ENCODE measurements at places on chromosomes 2 and 18. TPM values are rescaled to one million over a fixed set of nuclear protein-coding genes. Genes with fewer than 3 reads are reported as not detected.

GRCh38 chr18:76662626-76663025, 159.7 kb upstream of the ZNF236 start:
- DNase-seq: peak; percentile 19

GRCh38 chr2:157856187-157856515, 20.0 kb downstream of the ACVR1 start:
- DNase-seq: no peak

DNA sequence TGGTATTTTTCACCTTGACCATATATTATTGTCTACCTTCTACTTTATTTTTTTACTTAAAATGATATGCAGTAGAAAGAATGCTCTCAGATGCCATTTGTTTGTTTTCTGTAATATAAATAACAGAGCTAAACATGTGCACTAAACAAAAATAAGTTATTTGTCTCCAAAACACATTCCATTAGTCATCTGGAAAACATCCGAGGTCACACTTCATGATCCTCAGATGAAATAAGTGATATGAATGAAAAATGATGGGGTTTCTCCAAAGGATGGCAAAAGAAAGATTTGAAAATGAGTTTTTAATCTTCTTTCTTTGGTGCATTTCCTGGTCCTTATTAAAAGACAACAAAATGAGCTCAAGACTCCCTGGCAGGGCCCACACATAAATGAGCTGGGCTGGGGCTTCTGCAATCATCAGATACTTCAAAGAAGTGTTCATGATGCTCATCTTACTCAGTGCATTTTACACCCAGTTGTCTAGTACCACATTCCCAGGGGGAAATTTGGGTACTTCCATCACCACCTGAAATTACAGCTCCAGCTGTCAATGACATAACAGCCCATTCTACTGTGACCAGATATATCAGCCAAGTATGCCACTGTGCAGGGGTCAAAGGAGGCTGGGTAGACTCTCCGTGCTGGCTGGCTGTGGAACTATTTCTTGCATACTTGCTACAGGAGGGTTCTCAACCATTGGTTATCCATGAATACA, 283.5 kb downstream of the PID1 start:
- no peak for DNase-seq

DNA sequence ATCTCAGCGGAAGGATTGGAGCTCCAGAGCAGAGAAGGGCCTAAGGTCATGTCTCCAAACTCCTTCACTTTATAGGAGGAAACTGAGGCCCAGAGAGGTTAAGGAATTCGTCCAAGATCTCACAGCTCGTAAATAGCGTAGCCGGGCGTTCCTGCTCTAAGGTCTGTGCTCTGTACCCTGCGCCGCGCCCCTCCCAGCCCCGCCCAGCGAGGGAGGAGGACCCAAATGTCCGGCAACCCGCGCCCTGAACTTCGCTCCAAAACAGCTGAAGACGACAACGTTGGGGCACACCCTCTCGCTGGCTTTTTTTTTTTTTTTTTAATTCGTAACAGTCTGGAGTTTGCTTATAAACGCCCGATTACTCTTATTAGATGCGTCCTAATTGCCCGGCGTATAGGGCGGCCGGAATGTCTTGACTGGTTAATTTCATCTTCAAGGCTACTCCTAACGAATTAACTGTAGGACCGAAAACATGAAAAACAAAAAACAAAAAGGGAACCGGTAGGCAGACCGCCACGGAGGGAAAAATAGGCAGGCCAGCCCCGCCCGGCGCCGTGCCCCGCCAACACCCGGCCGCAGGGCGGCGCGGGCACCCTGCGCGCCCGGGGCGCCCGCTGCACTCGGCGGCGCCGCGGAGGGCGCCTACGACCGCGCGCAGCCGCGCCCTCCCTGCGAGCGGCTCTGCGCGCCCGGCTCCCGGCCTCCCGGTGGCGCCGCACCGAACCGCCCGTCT, 928 bp upstream of the FOSL2 start:
- DNase-seq: peak; percentile 97

- no peak for DNase-seq
Measured at GRCh38 chr2:186535861-186536260, 49.8 kb downstream of the ZC3H15 start.

- DNase-seq: no peak
Measured at GRCh38 chr2:75290600-75291150, 91.4 kb upstream of the TACR1 start.

DNA sequence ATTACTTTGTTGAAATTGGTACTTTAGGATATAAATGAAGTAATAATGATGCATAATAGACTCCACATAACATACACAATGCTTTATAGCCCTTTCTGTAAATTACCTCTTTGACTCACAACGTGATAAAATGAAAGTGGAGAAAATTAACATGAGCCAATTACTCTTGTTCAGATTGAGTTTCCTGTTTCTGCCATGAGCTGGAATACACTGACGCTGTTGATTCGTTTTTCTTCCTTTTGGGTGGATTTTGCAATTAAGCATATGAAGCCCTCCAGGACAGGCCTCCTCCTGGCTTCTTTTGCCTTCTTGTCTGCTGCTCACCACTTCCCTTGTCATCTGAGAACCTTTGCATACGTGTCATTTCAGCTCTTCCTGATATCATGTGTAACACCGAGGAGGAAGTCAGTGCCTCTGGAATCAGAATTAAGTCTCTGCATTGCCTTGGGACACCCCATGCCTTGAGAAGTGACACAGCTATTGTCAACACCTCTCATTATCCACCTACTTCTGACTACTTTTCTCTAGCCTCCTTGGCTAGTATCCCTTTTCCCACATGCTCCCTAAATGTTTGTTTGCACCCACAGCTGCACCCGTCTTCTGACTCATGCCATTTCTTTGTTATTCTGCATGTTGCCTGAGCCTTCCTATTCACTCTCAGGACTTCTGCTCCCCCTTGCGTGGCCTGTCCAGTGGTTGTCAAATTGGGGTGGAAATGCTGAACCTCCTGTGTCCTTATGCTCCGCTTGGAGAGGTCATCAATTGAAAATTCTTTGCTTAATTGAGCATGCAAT, 134.1 kb downstream of the FMNL2 start:
- no peak for DNase-seq

- DNase-seq: peak; percentile 87
Measured at GRCh38 chr2:8679827-8680731, 1.8 kb upstream of the ID2 start.

DNA sequence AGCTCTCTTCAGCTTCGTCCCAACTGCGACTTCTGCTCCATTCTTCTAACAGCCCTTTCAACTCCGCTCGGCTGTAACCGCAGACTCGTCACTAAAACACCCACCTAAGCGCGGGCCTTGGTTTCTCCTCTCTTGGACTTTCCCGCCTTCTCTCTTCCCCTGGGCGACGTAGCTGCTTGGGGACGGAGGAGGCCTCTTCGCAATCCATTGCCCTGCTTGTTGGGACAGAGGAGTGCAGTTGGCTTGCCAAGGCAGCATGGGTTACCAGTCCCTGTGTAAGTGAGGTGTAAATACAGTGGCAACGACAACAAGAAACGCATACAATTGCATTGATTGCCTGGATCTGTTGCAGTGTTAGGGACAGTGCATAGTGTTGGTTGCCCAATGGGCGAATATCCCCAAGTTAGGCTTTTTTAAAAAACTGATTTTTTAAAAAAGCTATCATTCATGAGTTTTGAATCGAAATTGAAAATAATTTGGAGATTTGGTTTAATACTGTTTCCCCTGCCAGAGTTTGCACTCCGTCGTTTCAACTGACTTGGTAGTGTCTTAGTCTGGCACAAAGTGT, 484 bp upstream of the DARS1 start:
- DNase-seq: no peak

GRCh38 chr2:12684471-12684936, 32.2 kb upstream of the TRIB2 start:
- no peak for DNase-seq

- DNase-seq: no peak
Measured at GRCh38 chr2:12549641-12550040, 167.1 kb upstream of the TRIB2 start.

- no peak for DNase-seq
Measured at GRCh38 chr2:206915121-206915520, 24.2 kb upstream of the CPO start.

DNA sequence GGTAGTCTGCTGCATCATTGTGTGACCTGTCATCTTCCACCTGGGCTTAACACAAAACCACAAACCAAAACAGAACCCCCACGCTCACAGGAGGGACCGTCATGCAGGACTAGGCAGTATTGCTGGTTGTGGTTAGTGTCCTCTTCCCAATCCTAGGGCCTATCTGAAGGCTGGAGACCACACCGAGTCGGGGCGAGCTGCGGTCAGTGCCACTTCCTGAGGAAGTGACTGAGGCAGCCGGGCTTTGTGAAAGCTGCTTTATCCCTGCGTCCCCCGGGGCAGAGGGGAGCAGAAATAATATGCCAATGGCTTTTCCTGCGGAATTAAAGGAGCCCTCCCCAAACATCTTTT, 22.9 kb downstream of the ZNF532 start:
- peak; percentile 56 for DNase-seq

DNA sequence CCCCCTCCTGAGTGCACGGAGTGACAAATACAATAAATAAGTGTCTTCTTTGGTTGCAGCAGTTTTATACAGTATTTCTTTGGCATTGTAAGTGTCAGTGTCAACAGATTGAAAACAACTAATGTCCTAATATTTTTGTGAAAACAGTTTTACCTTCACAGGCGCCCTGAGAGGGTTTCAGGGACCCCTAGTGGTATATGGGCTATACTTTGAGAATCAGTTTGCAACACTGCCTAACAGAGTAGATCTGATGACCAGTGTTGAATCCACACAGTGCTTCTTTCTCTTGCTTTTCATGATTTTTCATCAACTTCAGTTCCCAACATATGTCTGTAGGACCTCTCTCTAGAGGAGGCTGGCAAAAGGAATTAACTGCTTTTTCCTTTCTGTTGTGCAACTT, 162.2 kb downstream of the PRPF40A start:
- no peak for DNase-seq

GRCh38 chr2:197076652-197077051, 150.1 kb upstream of the PGAP1 start:
- no peak for DNase-seq

GRCh38 chr2:34241905-34242762, 643.0 kb upstream of the FAM98A start:
- no peak for DNase-seq

DNA sequence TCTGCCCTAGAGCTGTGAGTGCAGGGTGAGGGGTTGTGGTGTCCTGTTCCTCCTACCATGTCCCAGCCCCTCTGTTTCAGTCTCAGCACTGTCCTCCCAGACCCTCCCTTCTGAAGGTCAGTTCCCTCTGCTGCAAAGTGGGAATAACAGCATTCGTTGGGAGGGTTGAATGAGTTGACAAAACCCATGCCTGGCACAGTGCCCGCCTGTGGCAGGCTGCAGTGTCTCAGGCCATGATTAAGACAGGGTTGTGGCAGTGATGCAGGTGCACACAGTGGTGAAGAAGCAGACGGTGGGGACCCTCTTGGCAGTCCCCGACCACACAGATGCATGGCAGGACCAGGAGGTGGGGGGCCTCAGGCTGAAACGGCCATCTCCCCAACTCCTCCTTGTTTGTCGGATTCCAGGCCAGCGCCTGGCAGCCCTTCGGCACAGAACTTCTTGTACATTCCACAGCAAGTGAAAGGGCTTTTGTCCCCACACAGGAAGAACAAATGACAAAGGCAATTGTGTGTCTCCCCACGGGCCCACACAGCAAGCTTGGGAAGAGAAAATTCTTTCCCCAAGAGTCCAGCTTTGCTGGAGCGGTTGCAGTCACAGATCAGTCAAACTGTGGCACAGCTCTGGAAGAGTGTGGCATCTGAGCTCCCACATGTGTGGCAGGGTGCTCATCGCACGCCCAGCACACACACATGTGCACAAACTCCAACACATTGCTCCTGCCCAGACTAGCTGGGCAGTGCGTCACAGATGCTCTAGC, 92.0 kb upstream of the MSH2 start:
- DNase-seq: no peak

GRCh38 chr2:4357121-4357520, 653.7 kb downstream of the DCDC2C start:
- no peak for DNase-seq

DNA sequence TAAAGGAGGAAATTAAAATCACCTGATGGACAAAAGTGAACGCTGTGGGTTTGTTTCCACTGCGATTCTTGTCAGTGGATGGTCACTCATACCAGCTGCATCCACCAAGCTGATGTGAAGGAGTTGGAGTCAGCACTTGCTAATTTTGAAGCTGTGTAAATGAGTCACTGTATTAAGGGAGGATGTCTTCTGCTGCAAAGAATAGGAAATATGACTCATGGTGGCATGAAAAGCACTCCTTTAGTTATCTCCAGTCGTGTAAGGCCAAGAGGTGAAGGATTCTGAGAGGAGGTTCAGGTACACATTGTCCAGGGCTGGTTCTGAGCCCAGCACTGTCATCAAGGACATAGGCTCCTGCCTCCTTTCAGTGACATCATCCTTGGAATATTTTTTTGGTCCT, 71.7 kb upstream of the SKOR2 start:
- DNase-seq: no peak

GRCh38 chr2:54267577-54267976, 11.5 kb upstream of the TSPYL6 start:
- no peak for DNase-seq

GRCh38 chr18:8889489-8889888, 184.1 kb downstream of the MTCL1 start:
- no peak for DNase-seq

DNA sequence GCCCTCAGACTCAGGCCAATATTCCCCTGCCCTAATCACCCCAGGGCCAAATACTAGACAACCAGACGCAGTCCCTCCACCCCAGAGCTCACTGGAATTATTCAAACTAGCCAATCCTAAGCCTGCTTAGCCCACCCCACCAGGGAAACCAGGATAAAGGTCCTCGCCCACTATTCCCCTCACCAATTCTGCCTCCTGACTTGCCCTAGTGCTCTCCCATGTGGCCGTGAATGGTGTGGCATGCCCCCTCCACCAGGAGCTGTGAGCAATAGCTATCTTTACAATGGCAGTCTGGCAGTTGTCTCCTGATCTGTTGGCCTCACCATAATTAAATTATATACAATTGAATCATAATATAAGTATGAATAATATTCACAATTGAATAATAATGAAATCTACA, 42.3 kb downstream of the FAM124B start:
- DNase-seq: no peak

GRCh38 chr18:35455926-35456763, 41.6 kb downstream of the INO80C start:
- DNase-seq: no peak

The MEP1B gene
- not detected for total RNA-seq

The DCDC2C gene
- total RNA-seq: not detected

The TNFAIP6 gene
- 1.9 TPM for total RNA-seq

The CENPA gene
- total RNA-seq: 0.26 TPM

The PAX8 gene
- total RNA-seq: 160 TPM

The RAB17 gene
- total RNA-seq: 24.2 TPM

The RAX gene
- total RNA-seq: not detected

The RFX8 gene
- not detected for total RNA-seq

The CPO gene
- not detected for total RNA-seq

The EVA1A gene
- 2.3 TPM for total RNA-seq

Data from ureter (tissue), 1 donor.